ENCODE measurements at places on chromosomes 6 and 20. TPM values are rescaled to one million over a fixed set of nuclear protein-coding genes. Genes with fewer than 3 reads are reported as not detected.

DNA sequence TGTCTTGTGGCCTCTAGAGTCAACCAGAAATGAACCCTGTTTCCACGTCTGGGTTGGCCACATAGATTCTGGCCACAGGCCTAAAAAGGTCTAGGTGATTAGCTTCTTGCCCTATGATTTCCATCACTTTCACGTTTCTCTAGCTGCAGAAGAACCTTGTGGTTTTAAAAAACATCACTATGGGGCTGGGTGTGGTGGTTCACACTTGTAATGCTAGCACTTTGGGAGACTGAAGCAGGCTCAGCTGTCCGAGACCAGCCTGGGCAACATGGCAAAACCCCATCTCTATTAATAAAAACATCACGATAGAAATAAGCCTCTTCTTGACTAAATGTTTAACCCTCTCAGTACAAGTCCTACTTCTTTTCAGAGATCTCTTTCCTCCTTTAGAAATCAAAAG is 27.6 kb downstream of the POLR1C start:
- DNase-seq, result no peak
- no peak overlapping the region for H3K4me3 ChIP-seq
- H3K27me3 ChIP-seq, result no peaks in the 10 kb centered on the region

DNA sequence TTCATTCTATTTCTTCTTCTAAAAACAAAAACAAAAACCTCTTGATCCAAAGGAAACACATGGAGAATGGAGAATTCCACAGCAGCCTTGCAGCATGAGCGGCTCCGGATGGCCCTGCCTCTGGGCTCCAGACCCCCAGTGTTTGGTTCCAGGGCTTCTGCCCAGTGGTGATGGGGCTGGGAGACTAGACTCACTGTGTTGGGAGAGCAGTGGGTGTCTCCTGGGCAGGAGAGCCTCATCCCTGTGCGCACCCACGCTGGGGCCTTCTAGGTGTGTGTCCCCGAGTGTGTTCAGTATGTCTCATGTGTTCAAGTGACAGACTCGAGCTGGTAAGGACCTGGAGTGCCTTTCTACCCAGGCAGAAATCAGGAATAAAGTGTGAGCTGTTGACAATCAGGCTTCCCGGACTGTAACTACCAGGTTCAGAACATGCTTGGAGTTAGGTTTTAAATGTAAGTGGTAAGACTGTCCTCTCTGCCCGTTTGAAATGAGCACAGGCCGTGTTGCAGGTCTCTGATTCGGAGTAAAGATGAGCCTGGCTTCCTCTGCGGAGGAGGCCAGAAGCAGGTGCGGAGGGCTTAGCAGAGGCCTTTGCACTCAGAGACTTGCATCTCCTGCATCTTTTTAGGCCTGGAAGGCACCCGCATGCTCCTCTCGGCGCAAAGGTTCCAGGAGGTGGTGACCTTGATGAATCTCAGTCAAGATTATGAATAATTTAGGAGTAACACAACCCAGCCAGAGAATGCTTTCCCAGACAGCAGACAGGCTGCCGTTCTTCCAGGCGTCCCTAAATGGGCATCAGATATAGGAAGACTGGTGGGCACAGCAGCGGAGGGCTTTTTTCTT is 253.6 kb downstream of the CDH26 start:
- H3K27ac ChIP-seq, result no peak overlapping the region
- H3K27me3 ChIP-seq, result no peaks in the 10 kb centered on the region
- peaks cover 13% of the 10 kb centered on the region for H3K4me1 ChIP-seq
- no peaks in the 10 kb centered on the region for H3K36me3 ChIP-seq

TBC1D32 gene
- total RNA-seq, result 11.8 TPM

PRR18 gene
- not detected for total RNA-seq

- no peak for DNase-seq
- H3K27ac ChIP-seq, result no peak overlapping the region
- no peak overlapping the region for H3K4me3 ChIP-seq
Measured at GRCh38 chr6:150906641-150907326, 41.3 kb downstream of the MTHFD1L start.

ZNF133 gene
- 11.2 TPM for total RNA-seq

DNA sequence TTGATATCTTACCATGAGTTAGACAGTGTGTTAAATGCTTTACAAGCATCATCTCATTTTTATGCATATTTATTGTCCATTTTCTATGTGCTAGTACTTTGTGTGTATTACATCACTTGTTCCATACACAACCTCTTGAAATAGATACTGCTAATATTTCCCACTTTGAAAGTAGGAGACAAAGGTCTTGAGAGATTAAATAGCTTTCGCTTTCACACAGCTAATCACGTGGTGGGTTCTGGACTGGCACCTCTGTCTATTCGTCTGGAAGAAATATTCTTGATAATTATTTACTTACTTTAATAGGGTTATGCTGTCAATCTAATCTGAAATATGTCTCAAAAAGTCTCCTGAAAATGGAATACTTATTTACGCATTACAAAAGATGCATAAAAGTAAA is 30.2 kb downstream of the EPHA7 start:
- H3K4me3 ChIP-seq, result no peak overlapping the region
- H3K27ac ChIP-seq, result no peak overlapping the region
- no peaks in the 10 kb centered on the region for H3K27me3 ChIP-seq
- H3K36me3 ChIP-seq, result no peaks in the 10 kb centered on the region
- DNase-seq, result no peak
- no peaks in the 10 kb centered on the region for H3K4me1 ChIP-seq

BMP6 gene
- not detected for total RNA-seq

DNA sequence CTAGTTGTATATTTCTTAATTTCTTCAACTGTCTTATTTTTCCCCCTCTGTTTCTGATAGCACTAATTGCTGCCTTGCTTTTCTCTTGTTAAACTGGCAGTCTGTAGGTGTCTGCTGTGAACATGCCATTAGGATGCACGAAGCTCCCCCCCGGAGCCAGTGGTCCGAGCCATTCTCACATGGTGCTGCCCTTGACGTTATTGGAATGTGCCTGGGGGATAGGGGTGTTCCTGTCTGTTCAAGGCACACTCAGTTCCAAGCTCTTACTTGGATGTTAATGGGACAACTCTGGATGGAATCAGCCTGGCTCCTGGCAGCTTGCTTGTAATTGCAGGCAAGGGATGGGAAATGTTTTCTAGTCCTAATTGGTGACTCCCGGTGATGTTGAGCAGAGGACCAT is 68.4 kb downstream of the RREB1 start:
- H3K4me3 ChIP-seq, result no peak overlapping the region
- H3K36me3 ChIP-seq, result peaks cover 6% of the 10 kb centered on the region
- no peak for DNase-seq
- H3K27me3 ChIP-seq, result no peaks in the 10 kb centered on the region

TCF21 gene
- total RNA-seq, result not detected

GRCh38 chr6:109579361-109579760 is 96.3 kb upstream of the ZBTB24 start:
- H3K4me3 ChIP-seq, result no peak overlapping the region
- no peak for DNase-seq
- H3K4me1 ChIP-seq, result no peaks in the 10 kb centered on the region
- peaks cover 9% of the 10 kb centered on the region for H3K36me3 ChIP-seq
- no peaks in the 10 kb centered on the region for H3K27me3 ChIP-seq
- H3K27ac ChIP-seq, result no peak overlapping the region

DNA sequence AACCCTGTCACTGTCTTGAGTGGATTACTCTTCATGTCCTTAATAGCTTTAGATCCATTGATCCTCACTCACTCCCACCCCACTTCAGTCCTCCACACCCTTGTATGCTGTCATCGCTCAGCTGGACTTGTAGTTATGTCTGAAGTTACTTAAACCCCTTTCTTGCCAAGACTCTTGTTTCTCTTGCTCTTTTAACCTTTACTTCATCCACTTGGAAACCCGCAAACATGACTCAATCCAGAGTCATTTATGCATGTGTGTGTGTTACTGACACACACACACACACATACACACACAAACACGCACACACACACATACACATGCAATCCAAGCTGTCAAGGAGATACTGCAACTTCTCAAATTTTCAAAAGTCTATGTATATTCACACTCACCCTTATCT is 341.8 kb downstream of the SYNE1 start:
- H3K36me3 ChIP-seq, result peaks cover 16% of the 10 kb centered on the region
- no peaks in the 10 kb centered on the region for H3K27me3 ChIP-seq
- no peak overlapping the region for H3K4me3 ChIP-seq
- peaks cover 37% of the 10 kb centered on the region for H3K4me1 ChIP-seq

GRCh38 chr6:75386050-75386770 is 101.6 kb upstream of the TMEM30A start:
- H3K4me1 ChIP-seq, result no peaks in the 10 kb centered on the region
- H3K36me3 ChIP-seq, result no peaks in the 10 kb centered on the region
- no peak overlapping the region for H3K4me3 ChIP-seq
- no peak for DNase-seq
- no peak overlapping the region for H3K27ac ChIP-seq

RNF182 gene
- not detected for total RNA-seq

DNA sequence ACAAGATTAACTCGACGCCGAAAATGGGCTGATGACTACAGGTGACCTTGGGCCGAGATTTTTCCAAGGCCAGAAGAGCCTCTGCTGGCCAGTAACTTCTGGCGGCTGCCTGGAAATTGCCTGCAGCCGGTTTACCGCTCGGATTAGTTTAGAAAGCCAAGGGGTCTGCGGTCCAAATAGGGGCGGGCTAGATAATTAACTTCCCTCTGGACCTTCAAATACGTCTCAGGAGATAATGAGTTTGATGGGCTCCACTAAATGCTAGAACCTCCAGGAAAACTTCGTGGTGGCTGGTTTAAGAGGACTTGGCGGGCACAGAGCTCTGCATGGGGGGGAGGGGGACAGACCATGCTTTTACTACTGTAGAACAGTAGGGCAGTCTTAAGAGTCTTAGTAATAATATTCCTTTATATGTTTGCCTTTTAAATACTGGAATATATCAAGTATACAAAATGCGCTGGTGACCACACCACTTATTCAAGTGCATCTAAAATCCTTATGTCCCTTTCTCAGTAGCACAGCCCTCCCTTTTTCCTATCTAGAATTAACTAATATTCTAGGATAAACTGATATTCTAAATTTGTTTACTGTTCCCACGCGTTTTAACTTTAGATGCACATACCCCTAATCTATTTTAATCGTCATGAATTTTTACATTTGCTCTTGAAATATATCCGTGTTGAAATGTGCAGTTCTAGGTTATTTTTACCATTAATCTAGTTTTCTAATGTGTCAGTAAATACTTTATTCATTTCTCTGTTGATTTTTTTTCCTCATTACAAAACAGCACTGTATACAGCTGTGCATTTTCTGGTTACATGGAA is 107.5 kb upstream of the PRSS16 start:
- peak overlapping the region; percentile 96 for H3K4me3 ChIP-seq
- H3K4me1 ChIP-seq, result peaks cover 36% of the 10 kb centered on the region

- H3K36me3 ChIP-seq, result no peaks in the 10 kb centered on the region
- no peak overlapping the region for H3K4me3 ChIP-seq
- no peak for DNase-seq
- H3K27ac ChIP-seq, result no peak overlapping the region
- H3K4me1 ChIP-seq, result peaks cover 15% of the 10 kb centered on the region
- H3K27me3 ChIP-seq, result no peaks in the 10 kb centered on the region
Measured at GRCh38 chr20:313948-314347, 11.4 kb upstream of the SOX12 start.

- DNase-seq, result no peak
- H3K36me3 ChIP-seq, result no peaks in the 10 kb centered on the region
- H3K4me3 ChIP-seq, result no peak overlapping the region
- H3K27ac ChIP-seq, result no peak overlapping the region
Measured at GRCh38 chr6:8383584-8383983, 51.8 kb downstream of the SLC35B3 start.

DNA sequence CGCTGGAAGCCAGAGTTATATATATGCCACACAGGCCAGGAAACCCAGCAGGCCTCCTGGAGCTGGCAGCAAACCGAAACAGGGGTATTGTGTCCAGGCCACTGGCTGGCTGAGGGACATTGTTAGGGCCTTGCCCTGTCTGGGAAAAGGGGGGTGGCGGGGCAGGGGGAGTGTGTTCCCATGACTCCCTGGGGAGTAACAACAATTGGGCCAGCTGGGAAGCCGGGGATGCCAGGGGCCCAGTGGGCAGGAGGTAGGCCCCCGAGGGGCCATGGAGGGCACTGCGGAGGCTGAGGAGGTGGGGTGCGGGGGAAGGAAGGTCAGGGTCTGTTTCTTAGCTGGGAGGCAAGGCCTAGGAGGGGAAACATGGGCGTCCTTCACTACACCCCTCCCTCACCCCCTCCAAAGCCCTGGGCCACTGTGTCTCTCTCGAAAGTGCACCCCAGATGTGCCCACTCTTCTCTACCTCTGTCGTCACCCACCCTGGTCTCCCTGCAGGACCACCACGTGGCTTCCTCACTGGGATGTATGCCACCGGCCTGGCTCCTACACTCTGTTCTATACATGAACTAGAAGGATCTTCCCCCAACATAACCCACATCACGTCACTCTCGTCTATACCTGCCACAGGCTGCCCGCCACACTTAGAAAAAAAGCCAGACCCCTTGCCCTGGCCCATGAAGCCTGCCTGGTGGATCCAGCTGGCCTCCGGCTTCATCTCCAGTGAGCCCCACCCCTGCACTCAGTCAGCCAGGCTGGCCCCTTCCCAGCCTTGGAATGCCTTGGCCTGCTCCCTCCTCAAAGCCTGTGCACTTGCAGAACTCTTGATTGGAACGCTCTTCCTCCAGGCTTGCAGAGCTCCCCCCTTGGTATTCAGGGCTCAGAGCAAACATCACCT is 7.8 kb upstream of the E2F1 start:
- H3K27ac ChIP-seq, result no peak overlapping the region
- no peak overlapping the region for H3K4me3 ChIP-seq
- H3K36me3 ChIP-seq, result no peaks in the 10 kb centered on the region
- DNase-seq, result no peak
- peaks cover 12% of the 10 kb centered on the region for H3K4me1 ChIP-seq

- H3K4me3 ChIP-seq, result no peak overlapping the region
- DNase-seq, result no peak
- H3K27me3 ChIP-seq, result peaks cover 45% of the 10 kb centered on the region
- H3K27ac ChIP-seq, result no peak overlapping the region
- no peaks in the 10 kb centered on the region for H3K4me1 ChIP-seq
Measured at GRCh38 chr20:45484676-45485075, 15.1 kb downstream of the WFDC2 start.

DNA sequence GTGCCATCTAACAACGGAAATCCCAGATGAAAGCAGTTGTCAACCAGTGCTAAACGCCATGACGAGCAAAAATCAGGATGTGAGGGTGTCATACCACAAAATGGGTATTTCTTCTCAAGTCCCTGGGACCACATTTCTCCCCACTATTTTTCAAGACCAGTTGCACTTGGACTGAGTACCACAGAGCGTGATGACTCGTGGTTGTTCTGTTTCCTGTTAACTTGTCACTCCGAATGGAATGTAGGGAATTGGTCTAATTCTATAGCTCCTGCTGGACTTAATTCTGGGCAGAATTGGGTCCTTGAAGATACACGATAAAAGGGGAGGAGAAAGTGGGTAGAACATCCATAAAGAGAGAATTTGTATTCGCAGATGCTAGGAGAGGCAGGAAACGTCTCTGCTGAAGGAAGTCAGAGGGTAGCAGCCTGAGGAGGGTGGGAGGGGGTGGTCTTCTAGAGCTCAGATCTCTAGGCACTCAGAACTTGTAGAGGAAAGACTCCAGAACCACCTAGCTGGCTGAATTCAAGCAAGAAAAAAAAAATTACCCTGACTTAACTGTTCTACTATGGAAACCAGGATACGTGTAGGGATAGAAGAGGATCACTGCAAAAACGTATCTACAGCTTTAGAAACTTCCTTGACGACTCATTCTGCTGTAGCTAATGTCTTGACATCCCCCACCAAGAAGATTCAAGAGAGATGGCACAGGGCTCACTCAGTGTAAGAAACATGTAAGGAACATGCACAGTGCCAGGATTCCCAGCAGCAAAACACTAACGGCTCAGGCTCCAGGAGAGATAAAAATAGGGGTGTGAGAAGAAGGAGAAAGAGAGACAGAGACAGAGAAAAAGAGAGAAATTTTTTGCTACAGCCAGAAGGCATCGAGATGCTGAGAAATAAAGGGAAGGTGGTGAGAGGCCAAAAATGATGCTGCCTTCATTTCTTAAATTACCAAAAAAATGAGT is 494.7 kb downstream of the CD83 start:
- H3K4me1 ChIP-seq, result peaks cover 10% of the 10 kb centered on the region
- peaks cover 13% of the 10 kb centered on the region for H3K27me3 ChIP-seq
- H3K27ac ChIP-seq, result no peak overlapping the region
- H3K36me3 ChIP-seq, result no peaks in the 10 kb centered on the region

Data from natural killer cell treated with Interleukin-12 subunit alpha and Interleukin-12 subunit beta and Interleukin-15 and Interleukin-18, amount 100 ng/mL, for 72 hours (primary cell).